ENCODE measurements at places on chromosomes 7 and 10.

- H3K36me3 ChIP-seq, result no peaks in the 10 kb centered on the region
- no peaks in the 10 kb centered on the region for H3K4me1 ChIP-seq
- DNase-seq, result no peak
- H3K4me3 ChIP-seq, result no peak overlapping the region
- H3K27me3 ChIP-seq, result no peaks in the 10 kb centered on the region
These were observed 808.9 kb downstream of the GRID1 start for GRCh38 chr10:85557706-85558105.

- H3K4me1 ChIP-seq, result peaks cover 25% of the 10 kb centered on the region
- no peaks in the 10 kb centered on the region for H3K36me3 ChIP-seq
- peak overlapping the region; percentile 96 for H3K27ac ChIP-seq
- DNase-seq, result peak; percentile 53
- no peak overlapping the region for H3K4me3 ChIP-seq
These were observed 4.2 kb upstream of the HOXA10 start for GRCh38 chr7:27178366-27178765.

- no peak for DNase-seq
- H3K27ac ChIP-seq, result no peak overlapping the region
- H3K27me3 ChIP-seq, result no peaks in the 10 kb centered on the region
- no peaks in the 10 kb centered on the region for H3K36me3 ChIP-seq
- H3K4me1 ChIP-seq, result no peaks in the 10 kb centered on the region
These were observed 19.6 kb upstream of the MACC1 start for GRCh38 chr7:20236790-20237189.

DNA sequence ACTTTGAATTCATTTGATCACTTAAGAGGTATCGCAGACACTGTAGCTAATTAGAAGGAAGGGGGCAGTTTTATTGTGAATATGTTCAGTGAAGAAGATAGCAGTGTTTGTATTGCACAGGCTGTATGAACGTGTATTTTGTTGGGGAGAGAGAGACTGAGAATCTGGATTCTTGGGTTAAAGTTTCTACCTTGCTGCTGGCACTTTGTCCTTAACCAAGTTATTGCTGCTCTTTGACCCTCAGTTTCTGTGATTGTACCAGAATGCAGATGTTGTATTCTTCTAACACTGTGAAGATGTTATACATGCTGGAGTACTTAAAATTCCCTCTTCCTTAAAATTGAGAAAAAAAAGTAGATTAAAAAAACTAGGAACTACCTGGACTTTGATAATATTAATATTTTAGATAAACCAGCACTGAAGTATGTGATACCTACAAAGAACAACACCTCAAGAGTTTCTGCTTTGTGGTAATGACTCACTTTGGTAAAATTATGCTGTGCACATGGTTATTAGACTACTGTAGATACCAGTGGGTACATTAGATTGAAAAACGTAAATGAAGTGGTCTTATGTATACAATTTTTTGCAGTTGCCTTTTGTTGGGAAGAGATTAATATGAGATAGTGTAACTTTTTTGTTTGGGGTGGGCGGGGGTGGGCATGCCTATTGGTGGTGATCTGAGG, 321.3 kb downstream of the AUTS2 start:
- H3K4me3 ChIP-seq, result no peak overlapping the region
- no peaks in the 10 kb centered on the region for H3K36me3 ChIP-seq

DNA sequence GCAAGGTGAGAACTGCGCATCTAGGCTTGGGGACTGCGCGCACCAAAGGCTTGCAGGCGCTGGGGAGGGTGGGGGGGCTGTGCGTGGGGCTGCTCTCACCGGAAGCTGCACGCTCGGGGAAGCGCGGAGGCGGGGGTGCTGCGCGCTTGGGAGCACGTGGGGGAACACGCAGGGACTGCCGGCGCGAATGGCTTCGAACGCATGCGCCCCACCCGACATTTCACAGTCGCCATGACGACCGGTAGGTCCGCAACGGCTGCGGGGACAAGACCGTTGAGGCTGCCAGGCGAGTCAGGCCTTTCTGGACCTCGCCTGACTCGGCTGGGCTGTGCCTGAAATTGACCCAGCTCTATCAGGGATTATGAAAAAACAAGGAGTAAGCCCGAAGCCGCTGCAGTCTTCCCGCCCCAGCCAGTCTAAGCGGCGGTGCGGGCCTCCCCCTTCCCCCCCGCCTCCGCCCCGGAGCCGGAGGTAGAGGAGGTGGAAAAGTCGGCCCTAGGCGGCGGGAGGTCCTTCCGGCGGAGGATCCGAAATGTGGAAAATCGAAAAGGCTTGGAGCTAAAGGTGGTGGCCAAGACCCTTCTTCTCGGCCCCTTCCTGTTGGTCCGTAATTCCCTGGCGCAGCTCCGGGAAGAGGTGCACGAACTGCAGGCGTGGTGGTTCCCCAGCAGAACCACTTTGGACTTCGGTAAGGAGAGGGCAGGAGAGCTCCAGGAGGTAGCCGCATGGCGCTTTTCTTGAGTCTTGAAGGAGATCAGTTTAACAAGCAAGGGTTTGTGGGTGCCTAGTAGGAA, 34.9 kb upstream of the STEAP1 start:
- no peak overlapping the region for H3K27ac ChIP-seq
- H3K4me3 ChIP-seq, result peak overlapping the region; percentile 54
- DNase-seq, result no peak
- H3K4me1 ChIP-seq, result peaks cover 11% of the 10 kb centered on the region

GRCh38 chr7:98944386-98944785, 66.1 kb downstream of the TRRAP start:
- H3K27me3 ChIP-seq, result no peaks in the 10 kb centered on the region
- H3K27ac ChIP-seq, result no peak overlapping the region
- DNase-seq, result no peak
- H3K36me3 ChIP-seq, result peaks cover 45% of the 10 kb centered on the region
- H3K4me1 ChIP-seq, result no peaks in the 10 kb centered on the region

GRCh38 chr7:42227541-42227935, 9.5 kb downstream of the GLI3 start:
- H3K4me1 ChIP-seq, result peaks cover 17% of the 10 kb centered on the region

- no peaks in the 10 kb centered on the region for H3K4me1 ChIP-seq
- no peaks in the 10 kb centered on the region for H3K36me3 ChIP-seq
- no peak overlapping the region for H3K27ac ChIP-seq
- DNase-seq, result no peak
- peaks cover 20% of the 10 kb centered on the region for H3K27me3 ChIP-seq
These were observed 190.3 kb downstream of the DNAJB6 start for GRCh38 chr7:157526913-157527634.

GRCh38 chr10:35493196-35494118, 111.7 kb upstream of the GJD4 start:
- peaks cover 20% of the 10 kb centered on the region for H3K4me1 ChIP-seq
- H3K27me3 ChIP-seq, result no peaks in the 10 kb centered on the region
- no peak overlapping the region for H3K4me3 ChIP-seq
- DNase-seq, result no peak
- H3K27ac ChIP-seq, result no peak overlapping the region
- no peaks in the 10 kb centered on the region for H3K36me3 ChIP-seq

DNA sequence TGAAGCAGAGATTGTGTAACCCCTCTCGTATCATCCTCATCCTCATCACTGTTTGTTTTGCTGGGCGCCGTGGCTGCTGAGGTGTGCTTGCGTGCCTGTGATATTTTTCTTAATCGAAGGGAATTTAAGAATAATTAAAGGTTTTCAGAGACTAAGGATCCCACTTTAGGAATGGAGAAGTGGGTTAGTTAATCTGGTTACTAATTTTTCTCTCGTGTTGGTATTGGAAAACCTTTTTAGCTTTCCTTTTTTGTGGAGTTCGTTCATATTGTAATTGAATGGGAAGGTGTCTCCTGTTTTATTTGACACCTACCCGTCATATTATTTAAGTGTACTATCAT, 1.3 kb downstream of the UBN2 start:
- peaks cover 8% of the 10 kb centered on the region for H3K4me1 ChIP-seq
- peaks cover 5% of the 10 kb centered on the region for H3K36me3 ChIP-seq
- H3K27ac ChIP-seq, result peak overlapping the region; percentile 93
- peak overlapping the region; percentile 91 for H3K4me3 ChIP-seq

GRCh38 chr10:69655124-69655867, 25.2 kb downstream of the FAM241B start:
- no peak overlapping the region for H3K4me3 ChIP-seq
- no peaks in the 10 kb centered on the region for H3K4me1 ChIP-seq
- H3K36me3 ChIP-seq, result no peaks in the 10 kb centered on the region
- peaks cover 14% of the 10 kb centered on the region for H3K27me3 ChIP-seq
- no peak overlapping the region for H3K27ac ChIP-seq

DNA sequence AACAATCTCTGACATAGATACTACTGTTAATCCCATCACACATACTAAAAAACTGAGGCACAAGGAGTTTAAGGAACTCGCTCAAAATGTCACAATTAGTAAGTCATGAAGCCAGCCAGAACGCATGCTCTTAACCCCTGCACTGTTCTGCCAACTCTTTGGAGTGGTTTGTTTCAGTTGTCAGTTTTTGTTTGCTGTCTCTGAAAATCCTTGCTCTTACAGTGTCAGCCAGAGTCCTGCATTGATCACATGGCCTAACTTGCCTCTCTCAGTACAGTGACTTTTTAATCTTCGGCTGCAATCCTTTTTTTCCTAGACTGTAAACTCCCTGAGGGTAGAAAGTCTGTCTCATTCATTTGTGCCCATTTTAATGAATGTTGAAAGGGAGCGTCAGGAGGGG, 753.8 kb downstream of the AUTS2 start:
- no peaks in the 10 kb centered on the region for H3K4me1 ChIP-seq
- DNase-seq, result no peak
- no peaks in the 10 kb centered on the region for H3K27me3 ChIP-seq
- no peak overlapping the region for H3K4me3 ChIP-seq

GRCh38 chr7:98669329-98670000, 52.4 kb downstream of the NPTX2 start:
- H3K36me3 ChIP-seq, result no peaks in the 10 kb centered on the region
- no peaks in the 10 kb centered on the region for H3K27me3 ChIP-seq
- no peaks in the 10 kb centered on the region for H3K4me1 ChIP-seq
- H3K27ac ChIP-seq, result no peak overlapping the region
